ENCODE measurements at places on chromosomes 12 and 14.

DNA sequence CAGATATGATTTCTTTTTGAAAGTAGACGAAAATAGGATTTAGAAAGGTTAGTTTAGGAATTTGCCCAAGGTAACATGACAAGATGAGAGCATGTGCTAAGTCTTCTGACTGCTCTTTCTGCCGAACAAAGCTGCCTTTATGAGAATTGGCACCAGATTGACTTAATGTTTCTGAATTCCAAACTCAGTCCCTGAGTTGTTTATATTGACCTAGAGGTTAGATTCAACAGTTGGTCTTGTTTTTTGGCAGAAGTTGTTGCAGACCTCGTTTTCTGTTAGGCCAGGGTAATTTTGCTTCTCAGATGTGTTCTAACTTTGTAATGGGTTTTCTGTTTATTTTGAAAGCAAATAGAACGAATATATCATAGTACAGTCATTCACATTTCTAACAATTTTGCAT lies 61.5 kb upstream of the LRTM2 start:
- no peak for DNase-seq

- no peak for DNase-seq
Measured at GRCh38 chr14:68081489-68081888, 261.9 kb downstream of the RAD51B start.

- no peak for DNase-seq
Measured at GRCh38 chr14:80152166-80152565, 59.1 kb downstream of the DIO2 start.

DNA sequence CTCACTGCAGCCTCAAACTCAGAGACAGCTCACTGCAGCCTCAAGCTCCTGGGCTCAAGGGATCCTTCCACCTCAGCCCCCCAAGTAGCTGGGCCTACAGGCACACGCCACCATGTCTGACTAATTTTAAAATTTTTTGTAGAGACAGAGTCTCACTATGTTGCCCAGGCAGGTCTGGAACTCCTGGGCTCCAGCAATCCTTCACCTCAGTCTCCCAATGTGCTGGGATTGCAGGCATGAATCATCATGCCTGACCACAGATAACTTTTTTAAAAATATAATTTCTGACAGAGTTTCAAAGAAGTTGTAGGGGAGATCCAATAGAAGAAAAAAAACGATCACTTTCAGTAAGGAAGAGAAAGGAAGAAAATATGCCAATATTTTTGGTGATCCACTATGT lies 189.7 kb upstream of the CDKN3 start:
- no peak for DNase-seq

- DNase-seq, result no peak
Measured at GRCh38 chr12:16238661-16239060, 38.8 kb downstream of the SLC15A5 start.

DNA sequence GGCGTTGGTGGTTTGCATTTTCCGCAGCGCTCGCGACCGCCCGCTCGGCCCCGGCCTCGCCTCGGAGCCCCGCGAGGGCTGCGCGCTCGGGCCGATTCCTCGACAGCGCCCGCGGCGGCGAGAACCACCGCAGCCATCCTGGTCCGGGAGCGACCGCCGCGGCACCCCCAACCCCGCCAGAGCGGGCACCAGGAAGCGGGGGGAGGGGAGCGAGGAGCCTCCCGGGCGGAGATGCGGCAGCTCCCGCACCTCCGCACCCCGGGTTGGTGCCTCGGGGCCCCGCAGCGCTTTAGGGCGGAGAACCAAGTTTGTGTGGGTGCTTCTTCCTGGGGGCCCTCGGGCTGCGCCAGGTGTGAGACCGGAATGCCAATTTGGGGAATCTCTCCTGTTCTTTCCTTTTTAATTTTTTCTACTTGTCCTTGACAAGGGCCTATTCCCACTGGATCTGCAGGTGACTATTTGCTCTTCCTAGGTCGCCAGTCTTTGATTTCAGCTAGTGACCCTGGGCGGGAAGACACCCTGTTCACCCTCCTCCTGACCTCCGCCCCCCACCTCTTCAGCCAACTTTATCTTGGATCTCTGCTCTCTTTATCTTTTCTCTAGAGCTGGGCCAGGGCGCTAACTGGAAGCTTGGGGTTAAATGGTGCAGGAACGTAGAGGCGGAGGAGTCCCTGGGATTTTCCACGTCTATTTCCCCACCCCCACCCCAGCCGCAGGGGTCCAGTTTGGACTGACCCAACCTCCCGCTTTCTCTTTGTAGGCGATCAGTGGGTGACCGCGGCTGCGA lies at the start of gene SOCS2:
TSS of gene SOCS2 (plus strand) at position 751 of the 787 bp plus-strand sequence. CDS start 223 bp downstream, outside the sequence.
- DNase-seq, result no peak

GRCh38 chr12:10196210-10196609 lies 16.5 kb upstream of the GABARAPL1 start:
- peak; percentile 47 for DNase-seq

- DNase-seq, result no peak
Measured at GRCh38 chr14:103767336-103767894, 51.8 kb downstream of the ZFYVE21 start.

DNA sequence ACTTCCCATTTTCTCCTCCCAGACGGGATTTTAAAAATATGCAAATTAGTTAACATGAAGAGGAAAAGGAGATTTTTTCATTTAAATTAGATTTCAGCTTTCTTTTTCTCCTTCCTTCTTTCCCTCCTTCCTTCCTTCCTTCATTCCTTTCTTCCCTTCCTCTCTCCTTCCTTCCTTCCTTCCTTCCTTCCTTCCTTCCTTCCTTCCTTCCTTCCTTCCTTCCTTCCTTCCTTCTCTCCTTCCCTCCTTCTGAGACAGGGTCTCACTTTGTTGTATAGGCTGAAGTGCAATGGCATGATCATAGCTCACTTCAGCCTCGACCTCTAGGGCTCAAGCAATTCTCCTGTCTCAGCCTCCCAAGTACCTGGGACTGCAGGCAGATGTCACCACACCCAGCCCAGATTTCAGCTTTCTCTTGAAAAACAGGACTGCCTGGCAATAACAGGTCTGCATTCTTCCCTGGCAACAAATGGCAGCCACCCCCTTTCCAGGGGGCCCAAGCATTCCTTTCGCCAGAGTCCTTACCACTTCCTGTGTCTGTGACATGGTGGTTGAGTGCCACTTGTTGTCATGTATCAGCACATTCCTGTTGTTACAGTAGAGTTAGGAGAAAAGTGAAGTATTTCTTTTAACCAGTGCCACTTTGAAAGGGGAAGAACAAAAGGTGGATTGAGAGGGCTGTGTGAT lies 119.1 kb downstream of the PTPN11 start:
- DNase-seq, result peak; percentile 81

GRCh38 chr12:89416049-89416792 lies 63.9 kb upstream of the DUSP6 start:
- no peak for DNase-seq

DNA sequence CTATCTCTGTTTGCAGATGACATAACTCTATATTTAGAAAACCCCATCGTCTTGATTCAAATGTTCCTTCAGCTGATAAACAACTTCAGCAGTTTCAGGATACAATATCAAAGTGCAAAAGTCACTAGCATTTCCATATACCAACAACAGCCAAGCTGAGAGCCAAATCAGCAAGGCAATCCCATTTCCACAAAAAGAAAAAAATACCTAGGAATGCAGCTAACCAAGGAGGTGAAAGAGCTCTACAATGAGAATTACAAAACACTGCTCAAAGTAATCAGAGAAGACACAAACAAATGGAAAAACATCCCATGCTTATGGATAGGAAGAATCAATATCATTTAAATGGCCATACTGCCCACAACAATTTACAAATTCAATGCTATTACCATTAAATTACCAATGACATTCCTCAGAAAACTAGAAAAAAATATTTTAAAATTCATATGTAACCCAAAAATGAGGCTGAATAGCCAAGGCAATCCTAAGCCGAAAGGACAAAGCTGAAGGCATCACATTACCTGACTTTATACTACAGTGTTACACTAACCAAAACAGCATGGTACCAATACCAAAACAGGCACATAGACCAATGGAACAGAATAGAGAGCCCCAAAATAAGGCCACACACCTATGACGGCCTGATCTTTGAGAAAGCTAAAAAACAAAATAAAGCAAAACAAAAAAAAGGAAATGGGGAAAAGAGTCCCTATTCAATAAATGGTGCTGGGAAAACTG lies 901.7 kb downstream of the LRFN5 start:
- no peak for DNase-seq

DNA sequence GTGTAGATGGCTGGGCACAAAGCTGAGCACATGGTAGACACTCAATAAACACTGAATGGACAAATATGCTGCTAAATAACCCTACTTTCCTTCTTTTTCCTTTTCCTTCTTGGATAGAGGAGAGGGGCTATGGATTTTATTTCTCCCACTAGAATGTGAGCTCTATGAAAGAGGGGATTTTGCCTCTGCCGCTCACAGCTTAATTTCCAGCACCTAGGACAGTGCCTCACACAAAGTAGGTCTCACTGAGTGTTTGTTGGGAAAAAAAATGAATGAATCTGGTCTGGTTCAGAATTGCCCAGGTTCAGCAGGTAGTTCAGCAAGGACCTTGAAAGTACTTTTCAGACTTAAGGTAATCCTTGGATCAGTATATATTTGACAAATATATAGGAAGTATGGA lies 65.5 kb downstream of the WSCD2 start:
- DNase-seq, result no peak

GRCh38 chr14:64115401-64115800 lies 178.8 kb downstream of the ESR2 start:
- no peak for DNase-seq

- no peak for DNase-seq
Measured at GRCh38 chr12:76883811-76884210, 5.0 kb upstream of the CSRP2 start.

GRCh38 chr14:89221109-89221810 lies 195.8 kb downstream of the FOXN3 start:
- no peak for DNase-seq

GRCh38 chr12:562634-563033 lies 100.6 kb downstream of the NINJ2 start:
- DNase-seq, result no peak

- DNase-seq, result no peak
Measured at GRCh38 chr12:124370851-124371250, 76.0 kb downstream of the RFLNA start.

GRCh38 chr12:46370792-46371717 lies 1.5 kb downstream of the SLC38A2 start:
- DNase-seq, result peak; percentile 68

DNA sequence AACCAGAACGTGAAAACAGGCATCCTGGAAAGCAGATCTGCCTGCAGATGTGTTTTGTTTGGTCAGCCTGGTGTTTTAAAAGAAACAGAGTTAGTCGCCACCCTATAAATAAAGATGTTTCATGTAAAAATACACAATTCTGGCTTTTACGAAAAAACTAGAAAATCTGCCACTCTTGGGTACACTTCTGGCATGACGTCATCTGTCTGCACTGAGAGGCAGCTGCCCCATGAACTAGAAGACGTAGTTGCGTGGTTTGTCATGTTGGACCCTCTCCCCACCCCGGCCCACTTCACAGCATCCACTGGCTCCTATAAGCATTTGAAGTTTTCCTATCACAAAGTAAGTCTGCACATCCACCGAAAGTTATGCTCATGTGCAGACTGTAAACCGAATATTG lies 392.5 kb downstream of the GLT1D1 start:
- no peak for DNase-seq

- DNase-seq, result no peak
Measured at GRCh38 chr14:94102768-94103482, 7.6 kb upstream of the IFI27 start.

DNA sequence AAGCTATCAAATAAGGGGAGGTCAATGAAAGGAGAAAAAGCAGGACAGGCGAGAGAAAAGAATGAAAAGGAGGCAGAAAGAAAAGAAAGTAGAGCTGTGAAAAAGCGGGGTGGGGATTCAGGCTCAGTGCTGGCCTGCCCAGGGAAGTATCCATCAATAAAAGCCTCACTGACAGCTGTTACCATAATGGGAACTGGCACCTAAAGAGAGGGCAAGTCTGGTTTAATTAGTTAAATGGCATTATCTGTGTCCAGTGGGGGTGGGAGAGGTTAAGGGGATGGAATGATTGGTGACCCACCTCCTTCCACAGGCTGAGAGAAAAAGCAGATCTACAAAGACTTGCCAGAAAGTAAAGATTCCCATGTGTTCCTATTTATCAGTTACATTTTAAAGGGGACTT lies 7.4 kb downstream of the SALL2 start:
- no peak for DNase-seq

DNA sequence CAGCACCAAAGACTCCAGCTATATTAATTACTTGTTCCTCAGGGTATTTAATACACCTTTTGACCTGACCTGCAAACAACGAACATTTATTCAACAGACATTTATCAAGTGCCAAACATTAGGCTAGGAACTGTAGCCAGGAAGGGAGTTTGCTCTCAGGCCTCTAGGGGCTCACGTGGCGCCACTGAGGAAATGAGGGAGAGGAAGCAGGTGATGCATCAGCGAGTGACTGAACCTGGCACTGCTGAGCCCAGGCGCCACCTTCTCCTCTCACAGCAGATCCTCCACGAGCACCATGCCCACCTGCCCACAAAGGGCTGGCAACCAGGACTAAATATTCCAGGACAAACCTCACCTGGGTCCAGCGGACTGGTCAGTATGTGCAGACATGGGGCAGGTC lies 50.2 kb downstream of the SETD3 start:
- DNase-seq, result no peak

- DNase-seq, result peak; percentile 71
Measured at GRCh38 chr14:68977718-68978171, 1.4 kb downstream of the ACTN1 start.

- DNase-seq, result no peak
Measured at GRCh38 chr14:98594156-98594555, 677.8 kb downstream of the BCL11B start.

GRCh38 chr12:57467212-57467874 lies 7.8 kb downstream of the GLI1 start:
- no peak for DNase-seq

DNA sequence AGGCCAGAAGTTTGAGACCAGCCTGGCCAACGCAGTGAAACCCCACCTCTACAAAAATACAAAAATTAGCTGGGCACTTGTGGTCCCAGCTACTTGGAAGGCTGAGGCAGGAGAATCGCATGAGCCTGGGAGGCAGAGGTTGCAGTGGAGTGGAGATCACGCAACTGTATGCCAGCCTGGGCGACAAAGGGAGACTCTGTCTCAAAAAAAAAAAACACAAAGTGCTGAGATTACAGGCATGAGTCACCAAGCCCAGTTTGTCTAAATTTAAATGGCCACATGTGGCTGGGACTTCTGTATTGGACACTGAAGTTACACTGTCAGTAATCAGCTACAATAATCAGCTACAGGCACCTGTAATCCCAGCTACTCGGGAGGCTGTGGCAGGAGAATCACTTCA lies 100.9 kb upstream of the AEBP2 start:
- no peak for DNase-seq

- no peak for DNase-seq
Measured at GRCh38 chr14:43621282-43621681, 885.8 kb downstream of the FSCB start.

- DNase-seq, result no peak
Measured at GRCh38 chr12:50734409-50735263, 29.3 kb upstream of the ATF1 start.

GRCh38 chr12:47078733-47079467 lies 521 bp upstream of the PCED1B start:
- peak; percentile 45 for DNase-seq
